ENCODE measurements at places on chromosomes 6 and 20. TPM values are rescaled to one million over a fixed set of nuclear protein-coding genes. Genes with fewer than 3 reads are reported as not detected.

Gene ACTL10
- total RNA-seq: 7.6 TPM

Gene FAM162B
- not detected for total RNA-seq

Gene SIRPB1
- total RNA-seq: 0.73 TPM

Gene LY6G6F
- total RNA-seq: not detected

Gene CALHM4
- total RNA-seq: not detected

Gene HMGA1
- 646 TPM for total RNA-seq

Gene NELFE
- 111 TPM for total RNA-seq

Gene SHLD1
- 7.2 TPM for total RNA-seq

Gene FOXC1
- total RNA-seq: 0.05 TPM

Gene SMPD2
- 19.4 TPM for total RNA-seq

Gene TAF4
- total RNA-seq: 31.1 TPM

Gene CNR1
- total RNA-seq: 0.16 TPM

Gene SLC26A8
- not detected for total RNA-seq

Gene IL17F
- 27.0 TPM for total RNA-seq

Gene CDH26
- total RNA-seq: 0.58 TPM

Gene MOXD1
- not detected for total RNA-seq

Gene SEMG2
- total RNA-seq: not detected

Gene PNPLA1
- not detected for total RNA-seq

Gene NDRG3
- total RNA-seq: 11.8 TPM

Gene WFDC5
- not detected for total RNA-seq

Gene SYNDIG1
- total RNA-seq: not detected

Gene MYBL2
- total RNA-seq: 26.2 TPM

Gene PHF10
- total RNA-seq: 58.7 TPM

Gene DEFB124
- not detected for total RNA-seq

Gene MTFR2
- total RNA-seq: 9.9 TPM

Gene ITPR3
- total RNA-seq: 34.6 TPM

Gene LKAAEAR1
- 0.47 TPM for total RNA-seq

Measured in activated T-cell treated with anti-CD3 and anti-CD28 coated beads, Interleukin-2, amount 50 U/mL, for 4 hours (primary cell).